ENCODE measurements at places on chromosomes 6 and 20.

GRCh38 chr20:37741570-37741969, 47.7 kb downstream of the CTNNBL1 start:
- no peak for DNase-seq

DNA sequence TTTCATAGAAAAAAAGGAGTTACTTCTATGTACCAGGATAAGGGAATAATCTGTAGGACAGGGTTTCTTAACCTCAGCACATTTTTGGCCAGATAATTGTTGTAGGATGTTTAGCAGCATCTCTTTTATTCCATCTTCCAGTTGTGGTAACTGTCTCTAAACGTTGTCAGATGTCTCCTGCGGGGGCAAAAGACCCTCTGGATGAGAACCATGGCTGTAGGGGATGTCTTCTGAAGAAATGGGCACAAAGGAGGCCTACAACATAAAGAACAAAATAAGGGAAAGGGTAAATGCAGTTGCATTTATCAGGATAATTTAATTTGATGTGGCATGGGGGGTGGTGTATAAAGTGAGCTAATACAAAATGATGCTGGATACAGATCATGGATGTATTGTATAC, 4.1 kb upstream of the FBXO5 start:
- DNase-seq = no peak

- no peak for DNase-seq
Observed at GRCh38 chr20:49345524-49345923, 67.7 kb upstream of the ZNFX1 start.

DNA sequence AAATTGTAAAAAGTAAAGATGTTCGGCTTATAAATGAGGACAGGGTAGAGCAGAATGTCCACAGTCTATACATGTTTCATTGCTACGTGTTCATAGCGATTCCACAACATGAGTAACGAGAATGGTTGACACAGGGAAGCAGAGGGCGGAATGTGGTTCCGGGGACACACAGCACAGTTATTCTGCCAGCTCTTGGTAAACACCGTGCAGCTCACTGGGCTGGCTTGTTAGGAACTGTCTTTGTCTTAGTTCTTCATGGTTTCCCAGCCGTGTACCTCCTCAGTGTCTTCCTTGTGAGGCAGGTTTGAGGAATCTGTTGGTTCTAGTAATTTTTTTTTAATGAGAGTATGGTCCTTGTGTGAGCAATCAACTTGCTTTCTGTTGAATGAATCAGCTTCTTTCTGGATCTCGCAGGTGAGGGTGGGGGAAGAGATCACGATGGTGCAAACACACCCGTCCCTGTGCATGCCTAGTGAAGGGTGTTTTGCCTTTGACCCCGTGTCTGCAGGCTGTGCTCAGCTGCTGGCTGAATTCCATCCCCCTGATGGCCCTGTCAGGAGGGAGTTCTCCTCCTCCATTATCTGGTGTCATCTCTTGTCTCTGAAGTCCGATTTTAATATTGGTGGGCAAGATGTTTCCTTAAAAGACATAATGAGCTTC, 168.2 kb downstream of the SMOC2 start:
- no peak for DNase-seq

Measured in stimulated activated CD4-positive, alpha-beta T cell treated with anti-CD3 and anti-CD28 coated beads, Interleukin-1b, Interleukin-23, amount 100 ng/mL, for 4 hours (primary cell).